ACHN (cell line): ENCODE measurements at places on chromosomes 4 and X.

DNA sequence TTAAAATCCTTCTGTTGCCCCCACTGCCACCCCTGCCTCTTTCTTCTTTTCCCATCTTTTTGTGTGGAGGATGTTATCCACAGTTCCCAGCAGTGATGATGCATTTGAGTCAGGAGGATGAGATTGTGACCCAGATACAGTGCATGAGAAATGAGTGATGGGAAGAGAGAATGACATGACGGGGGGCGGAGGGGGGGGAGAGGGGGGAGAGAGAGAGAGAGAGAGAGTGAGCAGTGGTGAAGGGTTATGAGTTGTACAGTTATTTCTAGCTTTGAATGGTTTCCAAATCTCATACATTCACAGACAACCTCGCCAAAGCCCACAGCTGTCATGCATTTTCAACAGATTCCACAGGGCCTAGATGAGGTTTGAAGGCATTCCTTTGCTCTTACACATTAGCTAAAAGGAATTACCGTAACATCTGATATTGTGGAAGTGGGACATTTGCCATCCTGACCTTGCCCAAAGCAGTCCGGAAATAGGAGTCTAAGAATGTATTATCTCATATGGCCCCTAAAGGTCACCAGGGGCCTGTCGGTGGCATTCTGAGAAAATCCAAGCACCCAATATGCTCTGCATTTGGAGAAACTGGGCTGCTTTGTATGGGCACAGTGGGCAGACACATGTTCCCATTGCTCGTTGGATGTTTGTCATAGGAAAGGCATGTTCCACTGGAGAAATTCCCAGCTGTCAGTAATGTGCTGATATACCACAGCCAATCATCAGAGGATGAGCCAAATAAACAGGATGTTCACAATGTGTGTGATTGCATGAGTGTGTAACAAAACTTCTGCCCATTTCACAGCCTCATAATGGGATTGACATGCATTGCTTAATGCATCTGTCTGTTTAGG is 435.8 kb downstream of the SPRY1 start:
- peak; percentile 93 for DNase-seq

DNA sequence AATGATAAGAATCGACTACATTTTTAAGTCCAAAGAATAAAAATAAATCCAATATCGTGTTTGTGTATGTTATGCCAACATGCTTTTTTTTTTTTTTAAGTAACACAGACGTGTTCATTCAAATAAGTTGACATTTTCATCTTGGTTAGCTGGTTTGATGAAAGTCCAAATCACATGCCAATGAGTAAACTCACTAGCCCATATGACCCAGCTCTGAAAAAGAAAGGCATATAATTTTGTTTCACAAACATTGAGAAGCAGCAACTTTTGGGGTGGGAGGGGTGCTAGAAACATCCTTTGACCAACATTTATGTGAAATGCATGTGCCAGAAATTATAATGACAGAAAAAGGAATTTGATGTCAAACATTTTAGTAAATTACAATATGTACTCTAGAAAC is 61.6 kb upstream of the SPP1 start:
- DNase-seq = no peak

DNA sequence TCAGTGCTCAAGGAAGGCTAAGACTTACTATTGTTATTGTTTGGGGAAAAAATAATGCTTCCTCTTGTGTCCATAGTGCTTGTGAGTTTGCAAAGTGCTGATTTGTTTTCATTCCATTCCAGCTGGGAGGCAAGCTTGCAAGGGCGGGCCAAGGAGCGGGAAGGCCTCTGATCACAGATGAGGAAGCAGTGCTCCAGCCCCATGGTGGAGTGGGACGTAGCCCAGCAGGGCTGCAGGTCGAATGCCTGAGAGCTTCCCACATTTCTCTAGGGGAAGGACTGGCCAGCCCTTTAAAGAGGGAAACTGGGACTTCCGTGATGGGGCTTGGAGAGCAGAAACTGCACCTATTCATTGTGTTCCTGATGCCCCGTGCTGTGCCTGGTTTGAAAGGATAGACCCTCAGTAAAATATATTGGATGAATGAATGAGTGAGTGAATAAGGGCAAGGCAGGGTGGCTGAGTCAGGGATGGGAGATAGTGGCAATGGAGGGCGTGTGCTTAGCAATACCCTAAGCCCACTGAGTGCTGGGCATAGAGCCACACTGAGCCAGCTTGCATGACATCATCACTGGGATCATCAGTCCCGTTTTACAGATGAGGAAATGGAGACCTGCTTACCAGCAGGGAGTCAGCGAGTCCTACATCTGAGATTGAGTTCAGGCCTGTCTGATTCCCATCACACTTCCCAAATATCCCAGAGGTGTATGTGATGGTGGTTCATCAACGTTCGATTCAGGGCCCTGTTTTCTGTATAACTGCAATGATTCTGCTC is 17.9 kb upstream of the NSG1 start:
- DNase-seq = no peak

- DNase-seq = peak; percentile 23
Observed at GRCh38 chr4:109472343-109472761, 38.7 kb downstream of the SEC24B start.

DNA sequence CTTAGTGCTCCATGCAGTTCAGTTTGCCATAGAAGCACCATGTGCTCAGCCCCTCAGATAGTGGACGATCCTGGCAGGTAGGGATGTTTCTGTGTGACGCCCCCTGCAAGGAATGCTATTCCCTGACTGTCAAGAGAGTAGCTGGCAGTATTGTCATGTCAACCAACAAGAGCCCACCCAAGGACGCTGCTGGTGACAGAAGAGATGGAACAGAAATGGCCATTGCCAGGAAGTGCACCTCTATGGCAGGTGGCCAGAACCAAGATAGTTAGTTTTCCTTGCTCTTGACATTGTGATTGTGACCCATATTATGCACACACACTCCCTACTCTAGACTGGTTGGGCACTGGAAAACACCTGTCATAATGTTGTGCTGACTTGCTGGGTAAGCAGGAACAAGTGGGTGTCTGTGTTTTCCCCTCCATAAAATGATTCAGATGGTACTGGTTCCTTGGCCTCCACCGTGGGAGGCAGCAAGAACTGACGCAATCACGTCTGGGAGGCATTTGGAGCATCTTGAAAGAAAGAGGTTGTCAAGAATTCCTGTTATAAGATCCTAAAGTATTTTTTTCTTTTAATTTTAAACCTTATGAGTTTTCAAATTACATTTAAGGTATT is 507.9 kb downstream of the MID1IP1 start:
- DNase-seq = no peak

GRCh38 chr4:149951152-149951900 is 126.9 kb upstream of the DCLK2 start:
- no peak for DNase-seq

GRCh38 chrX:72107841-72108595 is 23.7 kb downstream of the RTL5 start:
- no peak for DNase-seq

GRCh38 chr4:156725257-156725656 is 246.3 kb downstream of the PDGFC start:
- no peak for DNase-seq

GRCh38 chr4:176874721-176875445 is 82.2 kb upstream of the VEGFC start:
- DNase-seq = no peak

DNA sequence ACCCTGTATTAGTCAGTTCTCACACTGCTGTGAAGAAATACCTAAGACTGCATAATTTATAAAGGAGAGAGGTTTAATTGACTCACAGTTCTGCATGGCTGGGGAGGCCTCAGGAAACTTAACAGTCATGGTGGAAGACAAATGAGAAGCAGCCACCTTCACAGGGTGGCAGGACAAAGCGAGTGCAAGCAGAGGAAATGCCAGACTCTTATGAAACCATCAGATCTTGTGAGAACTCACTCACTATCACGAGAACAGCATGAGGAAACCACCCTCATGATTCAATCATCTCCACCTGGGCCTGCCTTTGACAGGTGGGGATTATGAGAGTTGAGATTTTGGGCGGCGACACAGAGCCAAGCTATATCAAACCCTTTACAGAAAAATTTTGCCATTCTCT is 722.4 kb downstream of the RAB28 start:
- no peak for DNase-seq

DNA sequence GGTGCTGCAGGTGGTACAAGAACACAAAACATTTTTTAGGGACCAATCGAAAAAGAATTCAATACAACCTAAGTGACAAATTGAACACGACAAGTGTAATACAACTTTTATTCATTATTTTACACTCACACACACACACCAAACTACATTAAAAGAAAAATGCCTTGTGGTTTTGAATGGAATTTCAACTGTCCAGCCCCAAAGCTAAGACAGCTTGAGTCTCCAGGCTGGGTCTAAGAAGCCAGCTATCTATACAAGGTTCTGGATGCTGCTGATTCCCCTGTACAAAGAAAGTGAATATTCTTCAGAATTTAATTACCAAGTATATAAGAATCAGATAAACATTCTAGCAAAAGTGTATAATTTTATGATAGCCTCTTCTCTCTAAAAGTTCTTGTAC is 118.2 kb downstream of the PPP3CA start:
- DNase-seq = peak; percentile 31

DNA sequence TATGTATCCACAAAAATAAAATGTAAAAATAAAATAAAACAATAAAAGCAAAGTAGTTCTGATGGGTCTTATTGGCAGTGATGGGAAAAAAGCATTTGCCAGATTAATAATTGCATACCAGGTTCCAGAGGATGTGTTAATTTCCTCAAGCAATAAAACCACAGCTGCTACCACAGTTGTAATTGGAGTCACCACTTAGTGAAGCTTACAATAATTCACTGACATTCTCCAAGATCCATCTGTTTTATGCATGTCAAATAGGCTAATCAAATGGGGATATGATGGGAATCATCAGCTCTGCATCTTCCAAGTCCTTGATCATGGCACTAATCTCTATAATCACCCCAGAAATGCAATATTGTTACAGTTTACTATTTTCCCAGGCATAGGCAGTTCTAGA is 123.5 kb upstream of the EMCN start:
- no peak for DNase-seq

- DNase-seq = no peak
Observed at GRCh38 chr4:99468889-99469288, 33.7 kb upstream of the ADH7 start.

DNA sequence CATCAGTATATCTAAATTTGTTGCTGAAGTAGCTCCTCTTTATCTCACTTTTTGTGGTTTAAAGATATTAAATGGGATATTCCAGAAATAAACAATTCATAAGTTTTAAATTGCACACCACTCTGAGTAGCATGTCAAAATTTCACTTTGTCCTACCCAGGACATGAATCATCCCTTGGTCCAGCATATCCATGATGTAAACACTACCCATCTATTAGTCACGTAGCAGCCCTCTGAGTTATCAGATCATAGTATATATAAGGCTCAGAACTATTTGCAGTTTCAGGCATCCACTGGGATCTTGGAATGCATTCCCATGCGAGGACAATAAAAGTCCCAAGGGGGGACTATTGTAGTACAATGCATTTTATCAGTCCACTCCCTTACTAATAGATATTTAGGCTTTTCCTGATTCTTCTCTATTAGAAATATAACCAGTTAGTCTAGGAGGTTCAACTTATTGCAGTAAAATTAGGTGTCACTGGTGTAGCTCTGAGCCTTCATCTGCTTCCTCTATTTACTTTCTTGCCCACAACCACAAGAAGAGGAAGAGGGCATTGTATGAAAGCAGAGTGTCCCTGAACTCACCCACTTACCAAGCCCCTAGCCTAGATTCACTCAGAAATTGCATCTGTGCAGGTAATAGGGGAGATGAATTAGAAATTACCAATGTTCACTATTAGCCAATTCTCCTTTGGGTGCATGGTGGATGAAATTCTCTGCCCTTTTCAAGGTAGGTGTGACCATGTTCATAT is 409.8 kb upstream of the GALNT7 start:
- peak; percentile 2 for DNase-seq

DNA sequence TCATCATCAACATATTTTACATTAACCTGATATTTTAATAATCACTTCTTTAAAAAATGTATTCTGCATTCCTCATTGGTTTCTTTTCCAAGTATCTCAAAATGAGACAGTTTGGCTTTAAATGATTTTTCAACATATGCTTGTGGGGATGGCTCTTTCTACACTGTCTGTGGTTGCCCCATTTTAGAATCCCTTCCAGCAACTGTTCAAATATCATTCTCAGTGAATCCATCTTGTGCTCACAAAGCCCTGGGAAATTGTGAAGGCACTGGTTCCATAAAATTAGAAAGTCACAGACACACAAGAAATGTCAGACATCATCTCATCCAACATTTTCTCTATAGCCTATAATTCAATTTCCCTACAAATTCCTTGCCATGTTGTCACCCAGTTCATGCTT is 103.5 kb downstream of the LNX1 start:
- no peak for DNase-seq

DNA sequence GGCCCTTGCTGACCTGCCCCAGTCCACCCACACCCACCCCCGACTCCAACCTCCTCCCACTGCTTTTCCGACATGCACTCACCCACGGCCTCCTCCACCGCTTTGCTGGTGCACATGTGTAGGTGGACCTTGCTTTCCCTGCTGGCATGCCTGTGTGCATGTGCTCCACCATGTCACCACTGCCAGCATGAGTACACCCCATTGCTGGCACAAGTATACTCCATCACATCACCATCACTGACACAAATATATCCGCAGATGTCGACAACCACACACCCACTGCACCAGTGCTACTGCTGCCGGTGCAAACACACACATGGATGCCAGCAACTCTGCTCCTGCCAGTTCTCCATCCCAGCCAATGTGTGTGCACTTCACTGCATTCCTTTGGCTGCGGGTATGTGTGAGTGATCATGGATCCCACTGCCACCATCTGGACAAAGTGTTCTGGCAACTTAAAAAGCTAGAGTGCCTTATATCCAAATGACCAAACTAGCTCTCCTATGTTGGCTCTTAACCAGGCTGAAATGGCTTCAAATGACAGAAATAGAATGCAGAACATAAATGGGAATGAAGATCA is 1072.3 kb downstream of the RAPGEF2 start:
- DNase-seq = peak; percentile 38

DNA sequence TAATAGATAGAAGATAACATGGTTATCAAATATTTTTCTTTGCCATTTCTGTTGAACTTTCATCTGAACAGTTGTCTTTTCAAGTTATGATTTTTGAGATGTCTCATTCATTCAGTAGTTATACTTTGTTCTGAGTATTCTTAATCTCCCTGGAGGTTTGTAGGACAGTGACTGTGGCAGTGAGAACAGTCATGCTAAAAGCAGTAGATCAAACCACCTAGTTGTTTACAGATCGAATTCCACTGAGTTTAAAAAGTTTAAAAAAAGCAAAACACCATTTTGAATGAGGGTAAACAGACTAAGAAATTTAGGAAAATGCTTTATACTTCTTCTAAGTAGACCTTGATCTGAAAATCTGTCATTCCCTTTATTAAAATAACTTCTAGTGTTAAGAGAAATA is 107.2 kb downstream of the CEP135 start:
- DNase-seq = no peak

- peak; percentile 40 for DNase-seq
Observed at GRCh38 chrX:17521871-17522693, 147.1 kb downstream of the NHS start.

DNA sequence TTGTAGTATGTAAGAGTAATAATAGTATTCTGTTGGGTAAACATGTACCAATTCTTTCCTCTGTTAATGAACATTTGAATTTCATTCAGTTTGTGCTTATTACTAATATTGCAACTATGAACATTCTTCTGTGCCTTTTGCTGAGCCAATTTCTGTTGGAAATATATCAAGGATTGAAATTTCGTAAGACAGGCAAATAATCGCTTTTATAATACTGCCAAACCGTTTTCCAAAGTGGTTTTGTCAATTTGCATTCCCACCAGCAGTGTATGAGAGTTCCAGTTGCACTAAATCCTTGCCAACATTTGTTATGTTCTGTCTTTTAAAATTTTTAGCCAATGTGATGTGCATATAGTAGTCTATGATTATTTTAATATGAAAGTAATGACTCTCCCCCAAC is 38.6 kb downstream of the MAGEB17 start:
- no peak for DNase-seq
